Transverse colon (tissue), 4 donors: ENCODE measurements at places on chromosomes 4 and X. TPM values are rescaled to one million over a fixed set of nuclear protein-coding genes. Genes with fewer than 3 reads are reported as not detected.
A peak's percentile ranks its signal among the peaks of the same experiment; 100 is the strongest.

DNA sequence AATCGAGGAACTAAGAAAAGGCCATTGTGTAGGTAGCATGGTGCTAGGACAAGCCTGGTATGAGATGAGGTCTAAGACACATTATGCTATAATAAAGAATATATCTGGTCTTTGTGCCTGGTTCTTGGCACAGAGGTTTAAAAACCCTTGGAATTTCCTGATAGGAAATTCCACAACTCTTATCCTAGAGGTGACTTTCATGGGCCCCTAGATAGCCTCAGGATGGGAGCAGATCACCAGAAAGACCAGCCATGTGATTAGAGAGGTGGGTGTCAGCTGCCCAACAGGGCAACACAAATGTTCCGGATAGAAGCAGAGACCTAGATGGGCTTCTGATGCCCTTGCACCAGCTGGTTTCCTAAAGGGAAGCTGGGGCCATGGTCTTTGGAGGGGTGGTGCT, 107.2 kb downstream of the SCD5 start:
- DNase-seq: no peak

- no peak for DNase-seq
Measured at GRCh38 chr4:94889946-94890345, 132.2 kb downstream of the BMPR1B start.

DNA sequence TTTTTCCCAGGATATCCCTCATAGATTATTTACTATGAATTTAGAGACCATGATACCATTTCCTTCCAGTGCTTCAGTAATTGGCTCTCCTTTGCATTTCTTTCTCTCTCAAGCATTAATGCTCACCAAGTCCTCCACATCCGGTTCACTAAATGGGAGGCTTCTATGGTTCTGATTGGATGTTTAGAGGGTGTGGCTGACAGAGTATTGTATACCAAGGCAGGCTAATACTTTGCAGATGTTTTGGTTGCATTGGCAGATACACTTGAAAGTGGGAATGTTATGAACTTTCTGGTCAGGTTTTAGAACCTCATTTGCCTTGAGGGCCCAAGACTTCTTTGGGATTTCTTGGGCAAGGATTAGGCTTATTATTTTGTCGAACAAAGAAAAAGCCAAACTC, 24.2 kb downstream of the CBLL2 start:
- no peak for DNase-seq

DNA sequence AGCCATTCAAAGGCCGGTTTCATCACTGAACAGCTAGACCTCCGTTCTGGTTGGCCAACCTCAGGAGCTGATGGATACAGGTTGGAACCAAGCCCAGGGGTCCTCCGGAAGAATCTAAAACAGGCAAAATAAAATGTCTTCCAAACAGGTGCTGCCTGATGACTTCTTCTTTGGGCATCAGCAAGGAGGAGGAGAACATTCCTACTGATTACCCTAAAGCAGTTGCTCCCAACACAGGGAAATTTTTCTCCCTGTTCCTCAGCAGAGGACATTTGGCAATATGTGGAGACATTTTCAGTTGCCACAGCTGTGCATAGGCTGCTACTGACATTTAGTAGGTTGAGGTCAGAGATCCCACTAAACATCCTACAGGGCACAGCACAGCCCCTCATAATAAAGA, 319.3 kb upstream of the PPARGC1A start:
- no peak for DNase-seq

- no peak for DNase-seq
Measured at GRCh38 chrX:34563804-34564203, 93.3 kb downstream of the TMEM47 start.

- no peak for DNase-seq
Measured at GRCh38 chr4:56764775-56765174, 56.7 kb downstream of the SPINK2 start.

DNA sequence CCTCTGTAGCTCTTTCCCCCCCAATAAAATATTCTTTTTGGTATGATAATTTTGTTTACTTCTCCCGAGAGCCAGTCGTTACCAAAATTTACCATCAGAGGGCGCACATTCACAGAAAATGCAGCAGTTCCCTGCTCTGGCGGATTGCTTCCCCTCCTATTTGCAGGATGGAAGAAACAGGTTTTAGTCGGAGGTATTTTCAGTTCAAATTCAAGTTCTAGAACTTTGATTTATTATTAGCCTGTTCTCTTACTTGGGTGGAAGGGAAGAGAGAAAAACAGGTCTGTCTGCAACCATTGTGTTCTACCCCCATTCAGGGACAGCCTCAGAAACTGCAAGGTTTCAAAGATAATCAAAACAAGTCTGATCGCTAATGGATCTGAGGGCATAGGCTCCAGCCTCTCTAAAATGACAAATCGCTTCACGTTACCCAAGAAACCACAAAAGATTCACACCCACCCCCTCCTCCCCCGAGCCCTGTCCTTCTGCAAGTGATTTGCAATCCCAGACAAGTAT, 263.8 kb upstream of the RPS6KA3 start:
- DNase-seq: peak; percentile 57

GRCh38 chr4:169621731-169622492, 1.5 kb downstream of the CLCN3 start:
- DNase-seq: no peak

GRCh38 chrX:63718010-63718694, 66.9 kb downstream of the ARHGEF9 start:
- DNase-seq: no peak

DNA sequence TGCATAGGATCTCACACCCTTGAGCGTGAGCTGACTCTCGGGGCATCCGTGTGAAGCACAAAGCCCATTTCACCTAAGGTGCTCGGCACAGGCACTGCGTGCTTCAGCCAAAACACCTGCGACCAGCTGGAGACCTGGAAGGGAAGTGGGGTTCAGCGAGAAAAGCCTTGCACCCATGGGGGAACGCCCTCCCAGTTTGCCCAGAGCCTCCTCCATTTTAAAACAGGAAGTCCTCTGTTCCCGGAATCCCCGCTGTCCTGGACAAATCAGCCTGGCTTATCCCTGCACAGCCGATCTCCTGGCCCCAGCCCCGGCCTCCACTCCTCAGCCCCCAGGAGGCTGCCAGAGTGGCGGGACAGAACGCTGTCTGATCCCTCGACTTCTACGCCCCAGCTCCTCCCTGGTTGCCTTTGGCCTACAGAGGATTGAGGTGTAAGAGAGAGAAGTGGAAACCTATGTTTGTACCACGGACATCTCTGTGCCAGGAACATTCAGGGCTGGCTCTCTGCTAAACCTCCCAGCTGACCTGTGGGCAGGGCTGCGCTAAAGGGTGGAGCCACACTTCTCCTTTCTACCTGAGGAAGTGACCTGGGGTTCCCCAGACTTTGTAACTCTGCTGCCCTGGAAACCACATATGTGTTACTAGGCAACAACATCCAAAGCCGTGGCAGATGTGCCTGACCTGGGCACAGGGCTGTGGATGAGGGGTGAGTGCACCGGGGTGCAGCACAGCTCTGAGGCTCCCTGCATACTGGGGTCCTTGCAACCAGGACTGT, 3.8 kb upstream of the C4orf50 start:
- no peak for DNase-seq

DNA sequence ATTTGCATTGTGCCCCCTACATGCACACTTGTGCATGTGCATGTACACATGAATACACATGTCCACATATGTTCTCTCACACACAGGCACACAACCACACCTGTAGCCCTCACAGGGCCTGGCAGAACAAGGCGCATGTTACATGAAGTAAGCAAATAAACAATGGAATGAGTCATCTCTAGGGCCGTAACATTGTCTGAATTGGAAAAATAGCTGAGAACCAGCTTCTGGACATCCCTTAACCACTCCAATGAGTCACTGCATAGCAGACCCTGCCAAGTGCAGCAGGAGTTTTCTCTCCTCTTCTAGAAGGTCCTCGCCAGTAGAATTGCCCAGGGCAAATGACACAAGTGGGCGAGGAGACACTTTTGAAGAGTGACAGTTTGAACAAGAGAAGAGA, 66.1 kb downstream of the MAGEA10 start:
- DNase-seq: no peak

DNA sequence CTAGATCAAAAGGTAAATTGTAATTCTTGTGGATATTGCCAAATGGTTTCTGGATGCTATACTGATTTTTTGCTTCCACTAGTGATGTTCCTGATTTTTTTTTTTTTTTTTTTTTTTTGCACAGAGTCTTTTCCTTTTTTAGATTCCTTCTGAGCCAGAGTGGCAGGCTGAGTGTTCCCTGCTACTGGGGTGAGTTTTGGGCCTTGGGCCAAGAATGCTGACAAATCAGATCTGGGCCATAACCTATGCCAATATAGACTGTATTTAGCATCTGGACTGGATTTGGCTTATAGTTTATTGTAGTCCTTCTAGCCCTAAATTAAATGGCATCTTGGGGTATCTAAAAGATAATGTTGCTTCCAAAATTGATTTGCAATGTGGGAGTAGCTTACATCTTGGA, 52.8 kb downstream of the REPS2 start:
- no peak for DNase-seq

- no peak for DNase-seq
Measured at GRCh38 chrX:57587062-57587461, 4.7 kb upstream of the ZXDB start.

DNA sequence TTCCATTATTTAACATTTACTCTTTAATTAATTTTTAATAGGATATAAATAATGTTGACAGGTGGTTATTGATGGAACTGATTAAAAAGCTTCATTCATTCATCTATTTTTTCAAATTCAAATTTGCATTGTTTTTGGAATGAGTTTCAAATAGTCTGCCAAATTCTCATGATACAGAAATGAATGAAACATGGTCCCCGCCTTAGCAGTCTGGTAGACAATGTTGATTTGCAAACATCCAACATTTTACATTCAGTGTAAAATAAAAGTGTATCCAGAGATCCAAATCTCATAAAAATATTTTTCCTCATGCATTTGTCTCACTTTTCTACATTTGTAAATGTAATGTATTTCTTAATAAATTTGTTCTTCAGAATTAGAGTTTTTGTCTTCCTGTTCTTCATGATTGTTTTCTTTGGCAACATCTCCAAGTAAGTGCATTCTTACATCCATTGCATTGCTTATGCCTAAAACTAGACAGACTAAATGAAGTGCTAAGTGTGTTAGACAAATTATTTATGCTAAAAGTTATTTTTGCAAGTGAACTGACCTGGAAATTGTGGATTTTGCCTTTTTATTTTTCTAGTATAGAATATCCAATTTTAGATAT, 142.3 kb downstream of the PCDH18 start:
- DNase-seq: no peak

DNA sequence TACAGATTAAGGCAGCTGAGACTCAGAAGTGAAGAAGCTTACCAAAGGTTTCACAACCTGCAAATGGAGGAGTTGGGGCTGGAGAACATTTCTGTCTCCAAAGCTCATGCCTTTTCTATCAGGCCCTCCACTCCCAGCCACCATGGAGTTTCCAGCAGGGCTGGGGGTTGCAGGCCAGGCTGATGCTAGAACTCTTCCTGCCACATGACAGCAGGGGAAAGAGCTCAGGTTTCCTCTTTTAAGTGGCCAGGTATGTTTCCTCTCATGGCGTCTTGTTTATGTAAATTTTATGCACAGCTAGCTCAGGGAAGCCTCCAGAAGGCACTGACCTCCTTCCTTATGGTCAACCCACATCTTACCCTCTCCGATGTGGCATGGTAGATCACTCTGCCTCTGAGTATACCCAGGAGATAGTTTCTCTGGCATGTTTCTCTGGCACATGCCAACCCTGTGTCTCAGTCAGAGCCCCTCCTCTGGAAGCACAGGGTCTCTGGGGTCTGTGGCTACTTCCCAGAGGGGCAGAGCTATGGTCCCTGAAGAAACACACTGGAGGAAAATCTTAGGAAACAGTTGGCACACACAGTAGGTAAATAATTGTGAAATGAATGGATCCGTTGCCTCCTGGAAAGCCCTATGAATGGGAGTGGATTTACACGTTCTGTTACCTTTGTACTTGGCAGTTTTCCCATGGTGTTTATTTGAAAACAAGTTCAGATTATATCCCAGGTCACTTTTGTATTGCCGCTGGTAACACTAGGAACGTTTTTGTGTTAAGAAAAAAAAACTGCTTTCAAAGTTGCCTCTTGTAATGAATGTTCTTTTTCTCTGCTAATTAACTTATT, 28.9 kb downstream of the PDK3 start:
- DNase-seq: no peak

Gene TCEAL5
- not detected for total RNA-seq

Gene FGF5
- total RNA-seq: 0.14 TPM

Gene STARD8
- 3.3 TPM for total RNA-seq

Gene MAGEB17
- not detected for total RNA-seq
